ENCODE measurements at places on chromosomes 1 and 21. TPM values are rescaled to one million over a fixed set of nuclear protein-coding genes. Genes with fewer than 3 reads are reported as not detected.

DNA sequence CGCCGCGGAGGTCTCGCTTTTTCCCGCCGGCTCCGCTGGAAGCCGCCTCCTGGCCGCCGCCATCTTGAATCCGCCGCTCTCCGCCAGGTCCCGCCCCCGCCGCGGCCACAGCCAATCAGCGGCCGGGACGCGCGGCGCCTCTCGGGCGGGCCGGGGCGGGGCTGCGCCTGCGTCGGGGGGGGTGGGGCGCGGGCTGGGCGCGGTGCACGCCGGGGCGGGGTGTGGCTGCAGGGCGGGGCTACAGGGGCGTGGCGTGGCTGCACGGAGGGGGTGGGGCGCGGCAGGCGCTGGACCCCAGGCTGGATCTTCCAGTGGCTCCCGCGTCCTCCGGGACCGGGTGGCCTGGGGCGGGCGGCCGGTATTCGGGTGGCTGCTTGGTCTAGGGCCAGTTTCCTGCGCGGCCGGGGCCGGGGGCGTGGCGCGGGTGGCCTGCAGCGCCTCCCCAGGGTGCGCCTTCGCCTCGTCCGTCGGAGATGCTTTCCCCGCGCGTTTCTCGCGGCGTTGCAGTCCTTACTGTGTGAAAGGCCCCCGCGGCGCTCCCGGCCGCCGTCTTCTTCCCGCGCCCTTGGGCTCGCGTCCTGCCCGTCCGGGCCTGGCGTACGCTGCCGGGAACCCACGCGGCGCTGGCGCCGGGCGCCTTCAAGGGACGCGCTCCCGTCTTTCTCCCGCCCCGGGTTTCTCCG is 575 bp downstream of the PCNT start:
- peak; percentile 88 for DNase-seq

GRCh38 chr21:42009018-42009830 is 936 bp downstream of the ZBTB21 start:
- DNase-seq: peak; percentile 80

DNA sequence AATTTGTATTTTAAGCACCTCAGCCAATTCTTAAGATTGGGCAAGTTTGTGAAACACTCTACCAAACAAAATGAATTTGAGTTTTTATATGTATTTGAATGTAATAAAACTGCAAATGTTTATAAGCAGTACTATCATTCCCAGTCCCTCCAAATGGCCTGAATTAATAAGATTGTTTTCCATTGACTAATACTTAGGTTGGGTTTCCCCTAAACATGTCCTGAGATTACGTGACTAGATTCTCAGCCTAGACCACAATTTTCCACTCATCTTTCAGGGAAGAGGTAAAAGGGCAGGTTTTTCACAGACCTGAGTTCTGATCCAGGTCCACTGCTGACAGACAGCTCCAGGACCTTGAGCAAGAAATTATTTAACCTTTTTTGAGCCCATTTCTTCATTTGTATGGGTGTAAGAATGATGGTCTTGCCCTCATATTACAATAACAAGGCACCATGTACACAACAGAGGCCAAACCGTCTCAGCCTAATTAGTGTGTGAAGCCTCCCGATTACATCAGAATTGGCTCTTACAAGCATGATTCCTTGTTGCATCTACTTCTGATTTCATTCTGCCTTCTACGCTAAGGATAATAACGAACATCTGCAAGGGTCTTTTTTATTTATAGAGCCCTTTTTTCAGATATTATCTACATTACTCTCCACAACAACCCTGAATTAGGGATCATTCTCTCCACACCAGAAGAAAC is 51.2 kb downstream of the BEND5 start:
- no peak for DNase-seq

DNA sequence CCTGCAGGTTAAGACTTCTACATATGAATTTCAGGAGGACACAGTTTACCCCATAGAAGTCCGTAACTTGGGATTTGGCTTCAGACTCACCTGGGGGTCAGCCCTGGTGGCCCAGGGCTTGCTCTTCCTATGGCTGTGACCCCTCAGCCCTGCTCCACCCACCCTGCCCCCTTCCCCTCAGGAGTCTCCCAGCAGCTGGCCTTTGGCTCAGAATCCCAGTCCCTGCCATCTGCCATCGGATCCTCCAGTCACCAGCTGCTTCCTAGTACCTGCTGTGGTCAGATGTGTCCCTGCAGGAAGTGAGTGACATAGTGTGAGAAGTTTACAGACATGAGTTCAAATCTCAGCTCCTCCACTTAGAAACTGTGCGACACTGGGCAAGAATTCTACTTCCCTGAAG is 332.6 kb downstream of the NPHP4 start:
- DNase-seq: no peak

DNA sequence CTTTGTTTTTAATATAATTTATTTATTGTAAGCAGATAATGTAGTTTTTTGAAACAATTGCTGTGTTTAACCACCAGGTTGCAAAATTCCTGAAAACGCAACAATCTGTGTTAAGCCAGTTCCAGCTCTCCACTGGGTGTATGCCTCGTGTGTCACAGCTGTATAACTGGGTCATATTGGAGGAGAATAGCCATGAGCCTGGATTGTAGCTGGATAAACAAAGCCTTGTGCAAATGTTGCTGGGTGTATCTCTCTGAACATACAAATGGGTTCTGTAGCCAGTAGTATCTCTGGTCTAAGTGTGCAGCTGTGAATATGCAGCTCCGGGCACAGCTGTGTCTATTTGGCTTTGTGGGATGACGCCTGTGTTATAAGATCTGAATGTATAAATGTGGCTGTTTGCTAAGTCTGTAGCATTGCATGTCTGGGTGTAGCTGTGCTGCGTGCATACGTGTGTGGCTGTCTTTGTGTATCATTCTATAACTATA is 2.8 kb downstream of the TCEA3 start:
- peak; percentile 68 for DNase-seq

- no peak for DNase-seq
Measured at GRCh38 chr1:219417610-219418009, 195.3 kb downstream of the ZC3H11B start.

DNA sequence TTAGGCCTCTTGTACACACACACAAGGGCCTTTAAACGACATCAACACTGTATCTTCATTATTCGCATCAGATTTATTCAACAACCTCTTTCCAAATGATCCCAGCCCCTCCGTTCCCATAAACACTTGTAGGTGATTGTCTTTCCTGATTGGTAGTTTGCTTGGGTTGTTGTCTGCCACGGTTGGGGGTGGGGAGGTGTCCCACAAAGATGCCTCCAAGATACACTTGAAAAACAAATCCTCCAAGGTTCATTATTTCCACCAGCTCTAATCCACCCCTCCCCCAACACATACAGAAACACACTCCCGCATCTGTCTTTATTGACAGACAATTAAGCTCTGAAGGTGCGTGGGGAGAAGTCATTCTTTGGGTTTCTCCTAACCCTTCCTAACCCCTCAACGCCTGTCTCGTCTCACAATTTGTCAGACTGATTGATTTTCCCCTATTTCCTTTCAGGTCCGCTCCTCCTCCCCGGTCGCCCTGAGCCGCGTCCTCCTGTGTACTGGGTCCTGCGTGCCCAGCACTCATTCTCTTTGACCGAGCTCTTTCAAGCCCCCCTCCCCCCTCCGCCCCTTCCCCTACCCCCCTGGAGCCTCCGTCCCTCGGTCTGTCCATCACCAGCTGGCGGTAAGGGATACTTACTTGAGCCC is 1.4 kb downstream of the WDR26 start:
- no peak for DNase-seq

DNA sequence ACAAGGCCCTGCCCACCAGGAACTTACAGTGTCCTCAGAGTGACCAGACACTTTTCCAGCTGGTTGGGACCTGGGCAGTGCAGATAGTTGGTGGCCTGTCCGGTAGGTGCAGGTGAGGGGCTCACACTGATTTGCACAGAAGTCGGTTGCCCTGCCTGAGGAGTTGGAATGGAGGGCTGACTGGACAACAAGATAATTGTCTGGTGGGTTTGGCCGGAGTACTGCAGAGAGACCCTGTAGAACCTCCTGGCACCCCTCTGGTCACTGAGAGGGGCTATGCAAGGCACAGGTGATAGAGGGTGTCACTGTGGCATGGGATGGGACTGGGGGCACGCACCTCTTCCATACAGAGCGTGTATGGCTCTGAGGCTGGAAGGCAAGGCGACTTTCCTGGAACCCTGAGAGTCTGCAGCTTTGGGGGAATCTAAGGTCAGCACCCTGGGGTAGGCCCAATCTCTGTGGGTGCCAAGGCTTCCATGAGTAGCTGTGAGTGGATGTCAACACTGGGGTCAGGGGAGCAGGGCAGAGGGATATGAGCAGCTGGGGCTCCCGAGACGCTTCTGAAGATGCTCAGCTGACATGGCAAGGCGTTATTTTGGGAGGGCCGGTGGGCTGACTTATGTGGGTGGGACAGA is 7.6 kb upstream of the PLA2G2D start:
- DNase-seq: no peak

- DNase-seq: no peak
Measured at GRCh38 chr1:191427593-191427992, 730.7 kb upstream of the RGS18 start.

DNA sequence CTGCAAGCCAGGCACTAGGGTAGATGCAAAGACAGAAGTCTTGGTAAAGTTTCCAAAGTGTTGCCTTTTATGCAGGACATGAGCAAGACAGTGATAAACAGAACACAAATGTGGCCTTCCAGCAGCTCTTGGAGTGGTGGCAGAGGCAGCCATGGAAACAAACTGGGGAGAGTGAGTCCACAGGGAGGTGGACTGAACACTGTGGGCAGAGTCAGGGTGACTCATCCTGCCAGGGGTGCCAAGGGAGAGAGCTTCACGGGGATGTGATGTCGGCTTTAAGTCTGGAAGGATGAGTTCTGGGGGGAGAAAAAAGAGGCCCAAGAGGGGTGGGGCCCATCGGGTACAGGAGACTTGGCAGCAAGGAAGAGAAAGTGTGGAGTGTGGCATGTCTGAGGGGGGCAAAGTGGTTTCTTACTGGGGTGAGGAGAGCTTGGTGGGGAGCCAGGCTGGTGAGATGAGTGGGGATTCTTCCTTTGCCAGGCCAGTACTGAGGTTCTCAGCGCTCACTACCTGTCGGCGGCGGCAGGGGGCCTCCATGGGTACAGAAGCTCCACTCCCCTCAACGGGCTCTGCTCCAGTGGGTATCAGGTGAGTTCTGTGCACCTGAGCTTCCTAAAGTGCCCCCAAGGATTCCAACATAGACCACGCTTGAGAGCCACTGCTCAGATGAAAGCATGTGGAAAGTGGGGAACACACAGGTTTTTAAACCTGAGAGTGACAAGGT is 41.8 kb downstream of the KIAA0040 start:
- no peak for DNase-seq

S100A8 gene
- 23.7 TPM for total RNA-seq

PTGS2 gene
- 0.48 TPM for total RNA-seq

FCRL2 gene
- not detected for total RNA-seq

- DNase-seq: no peak
Measured at GRCh38 chr1:117512728-117513321, 93.0 kb upstream of the TENT5C start.

DNA sequence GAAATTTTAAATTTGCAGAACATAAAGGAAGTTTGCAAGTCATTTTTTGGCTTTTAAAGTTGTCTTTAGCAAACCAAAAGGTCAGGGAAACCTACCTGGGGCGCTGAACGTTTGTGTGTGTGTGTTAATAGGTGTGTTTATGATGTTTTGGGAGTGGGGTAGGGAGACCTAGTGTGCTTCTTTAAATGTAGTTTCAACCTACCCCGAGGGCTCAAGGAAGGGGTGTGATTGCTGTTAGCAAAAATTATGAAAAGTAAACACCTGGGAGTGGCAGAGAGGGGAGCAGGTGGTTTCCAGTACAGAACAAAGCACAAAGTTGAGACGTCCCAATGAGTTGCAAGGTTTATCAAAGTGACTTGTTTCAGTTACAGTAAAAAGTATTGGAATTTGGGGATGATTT is 58.7 kb upstream of the WDR26 start:
- no peak for DNase-seq

PCNX2 gene
- 0.73 TPM for total RNA-seq

DNA sequence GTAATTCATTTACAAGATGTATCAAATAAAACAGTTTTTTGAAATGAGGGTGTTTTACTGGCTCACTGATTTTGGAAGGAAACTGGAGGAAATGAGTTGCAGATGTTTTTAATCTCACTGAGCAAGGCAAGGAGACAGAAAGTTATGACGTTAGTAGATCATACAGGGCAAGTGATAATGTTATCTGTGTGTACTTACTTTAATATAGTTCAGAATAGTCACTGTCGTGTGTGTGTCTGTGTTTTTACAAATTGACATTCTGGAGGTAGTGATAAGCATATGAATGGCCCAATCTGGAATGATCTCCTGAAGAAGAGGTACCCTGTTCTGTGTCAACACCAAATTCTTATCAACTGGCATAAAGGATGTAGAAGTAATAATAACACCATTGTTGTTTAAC is 1.9 kb upstream of the GBP4 start:
- DNase-seq: no peak

CYP4X1 gene
- total RNA-seq: 2.4 TPM

GRCh38 chr1:33402206-33402605 is 28.7 kb downstream of the PHC2 start:
- DNase-seq: no peak

GRCh38 chr1:94593611-94594010 is 52.1 kb upstream of the F3 start:
- no peak for DNase-seq

- no peak for DNase-seq
Measured at GRCh38 chr21:38308532-38309119, 51.8 kb downstream of the KCNJ15 start.

DNA sequence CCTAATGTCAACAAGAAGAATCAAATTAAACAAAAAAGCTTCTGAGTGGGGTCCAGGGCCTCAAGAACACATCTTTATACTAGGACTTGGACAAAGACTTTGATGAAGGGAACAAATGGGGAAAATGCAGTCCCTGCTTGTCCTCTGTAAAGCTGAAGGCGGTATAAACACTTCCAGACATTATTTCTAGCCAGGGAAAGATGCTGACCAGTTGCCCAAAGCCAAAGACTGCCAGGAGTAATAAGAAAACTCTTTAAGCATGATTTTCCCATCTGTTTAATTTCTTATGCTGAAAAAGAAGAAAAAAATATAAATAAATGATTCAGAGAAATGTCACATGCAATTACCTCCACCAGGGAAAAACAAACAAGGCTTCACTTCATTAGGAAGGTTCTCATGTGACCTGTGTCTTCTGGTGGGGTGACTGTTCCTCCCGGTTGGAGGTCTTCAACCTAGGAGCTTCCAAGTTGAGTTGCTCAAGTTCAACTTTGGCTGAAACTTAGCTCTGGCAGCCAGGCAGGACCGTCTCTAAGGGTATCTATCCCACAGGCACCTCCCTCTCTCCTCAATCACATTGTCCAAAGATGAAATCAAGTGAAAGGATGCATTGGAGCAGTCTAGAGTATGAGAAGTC is 65.2 kb upstream of the KCNE2 start:
- DNase-seq: no peak

DNA sequence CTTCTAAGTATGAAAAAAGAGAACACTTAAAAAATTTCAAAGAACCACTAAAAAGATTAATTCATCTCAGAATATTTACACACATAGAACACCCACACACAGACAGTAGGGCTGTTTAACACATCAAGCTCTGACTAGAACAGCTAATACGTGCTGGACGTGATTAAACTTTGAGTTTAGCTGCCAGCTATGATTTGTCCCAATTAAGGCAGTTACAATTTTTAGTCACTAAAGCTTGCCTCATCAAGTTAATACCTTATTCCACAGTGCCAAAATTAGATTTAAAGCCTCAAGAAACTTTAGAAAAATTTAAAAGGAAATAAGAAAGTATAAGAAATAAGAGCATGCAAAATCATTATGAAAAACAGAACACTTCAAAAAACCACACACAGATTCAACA is 18.9 kb downstream of the SLC16A1 start:
- no peak for DNase-seq

NPPA gene
- not detected for total RNA-seq

Measured in left lobe of liver (tissue), 2 donors.